ENCODE measurements at places on chromosomes 2 and 18.

GRCh38 chr18:25230658-25231326 is 121.2 kb downstream of the ZNF521 start:
- no peak for DNase-seq

GRCh38 chr2:99644419-99644787 is 154.6 kb upstream of the REV1 start:
- DNase-seq: no peak

- DNase-seq: no peak
These were observed 19.1 kb downstream of the CTLA4 start for GRCh38 chr2:203886661-203887151.

GRCh38 chr18:63298400-63299365 is 20.9 kb downstream of the BCL2 start:
- no peak for DNase-seq

DNA sequence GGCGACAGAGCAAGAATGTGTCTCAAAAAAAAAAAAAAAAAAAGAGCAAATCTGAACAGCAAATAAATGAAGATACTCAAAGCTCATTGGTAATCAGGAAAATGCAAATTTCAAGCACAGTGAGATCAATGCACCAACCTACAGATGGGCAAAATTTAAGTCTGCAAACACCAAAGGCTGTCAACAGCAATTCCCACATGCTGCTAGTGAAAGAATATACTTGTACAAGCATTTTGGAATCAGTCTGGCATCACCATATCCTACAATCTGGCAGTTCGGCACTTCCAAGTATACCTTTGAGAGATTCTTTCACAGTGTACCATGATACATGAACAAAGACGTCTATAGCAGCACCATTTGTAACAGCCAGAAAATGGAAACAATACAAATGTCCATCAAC is 4.1 kb downstream of the HDHD2 start:
- DNase-seq: no peak

- no peak for DNase-seq
These were observed 23.2 kb downstream of the SPEG start for GRCh38 chr2:219457784-219458369.

- no peak for DNase-seq
These were observed 37.6 kb upstream of the MGAT4A start for GRCh38 chr2:98768384-98769113.

GRCh38 chr2:30272761-30273573 is 41.6 kb downstream of the LBH start:
- DNase-seq: no peak

- DNase-seq: no peak
These were observed 12.4 kb upstream of the STAT1 start for GRCh38 chr2:191026377-191026776.

DNA sequence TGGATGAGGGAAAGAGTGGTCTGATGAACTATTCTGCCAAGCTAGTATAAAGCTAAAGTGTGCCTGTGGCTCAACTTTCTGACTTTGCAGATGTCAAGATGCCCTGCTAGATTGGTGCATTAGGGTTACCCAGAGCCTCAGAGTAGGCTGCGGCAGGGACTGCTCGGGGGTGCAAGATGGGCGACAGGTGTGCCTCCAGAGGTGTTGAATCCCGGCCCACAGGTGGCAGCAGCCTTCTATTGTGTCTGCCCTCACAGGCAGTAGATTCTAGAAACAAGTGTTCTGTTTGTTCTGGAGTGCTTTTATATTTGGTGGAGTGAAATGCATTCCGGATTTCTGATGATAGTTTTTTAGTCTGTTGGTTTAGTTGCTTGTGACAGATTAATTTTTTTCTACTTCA is 131.6 kb upstream of the IL1R2 start:
- no peak for DNase-seq

DNA sequence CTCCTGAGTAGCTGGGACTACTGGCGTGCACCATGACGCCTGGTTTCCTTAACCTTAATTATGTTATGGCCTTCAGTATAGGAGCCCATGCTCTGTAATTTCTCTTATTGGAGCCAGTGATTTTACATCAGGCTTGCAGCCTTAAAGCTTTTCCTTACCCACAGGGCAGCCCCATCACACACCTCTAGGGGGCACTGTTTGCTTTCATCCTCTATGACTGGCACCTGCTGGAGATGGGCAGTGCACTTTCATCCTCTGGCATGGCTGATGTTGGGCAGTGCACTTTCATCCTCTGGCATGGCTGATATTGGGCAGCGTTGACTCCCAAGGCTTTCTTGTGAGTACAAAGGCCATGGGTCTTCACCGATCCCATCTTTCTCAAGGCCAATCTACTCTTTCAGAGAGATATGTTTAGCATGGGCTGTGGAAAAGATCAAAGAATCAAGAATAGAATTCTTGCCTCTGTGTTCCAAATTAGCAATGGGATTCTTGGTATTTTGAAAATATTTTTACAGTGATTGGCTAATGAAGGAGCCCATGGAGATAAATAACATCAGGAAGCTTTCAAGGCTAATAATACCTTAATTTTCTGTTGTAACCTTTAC is 80.7 kb upstream of the MEX3C start:
- peak; percentile 39 for DNase-seq

DNA sequence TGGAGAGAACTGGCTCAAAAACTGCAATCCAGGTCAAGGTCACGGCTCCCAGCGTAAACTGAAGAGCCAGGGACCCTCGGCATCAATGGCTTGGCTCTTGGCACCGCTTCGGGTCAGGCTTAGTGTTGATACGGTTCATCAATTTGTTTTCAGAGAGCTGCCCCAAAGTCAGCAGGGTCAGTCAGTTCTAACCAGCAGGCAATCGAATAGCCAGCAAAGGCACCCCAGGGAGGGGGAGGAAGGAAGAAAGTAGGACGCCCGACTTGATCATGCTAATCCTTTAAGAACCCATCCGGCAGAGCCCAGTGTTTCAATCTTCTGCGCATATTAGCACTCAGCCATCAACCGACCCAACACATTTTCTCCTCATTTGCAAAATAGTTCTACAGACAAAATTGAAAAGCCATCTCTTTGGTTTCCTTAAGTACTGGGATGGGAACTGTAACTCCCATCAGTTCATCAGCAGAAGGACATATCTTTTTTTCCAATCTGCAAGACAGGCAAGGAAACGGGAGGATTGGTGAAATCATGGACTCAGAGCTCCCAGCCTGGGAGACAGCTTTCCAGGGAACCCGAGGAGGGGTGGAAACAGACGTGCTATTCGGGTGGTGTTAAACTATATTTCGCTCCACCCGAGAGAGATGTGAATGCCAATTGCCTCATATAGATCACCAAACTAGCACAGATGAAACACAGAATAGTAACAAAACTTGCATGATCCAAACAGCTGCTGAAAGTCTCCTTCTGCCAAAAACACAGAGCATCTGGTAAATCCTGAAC is 40.7 kb upstream of the CABLES1 start:
- no peak for DNase-seq

DNA sequence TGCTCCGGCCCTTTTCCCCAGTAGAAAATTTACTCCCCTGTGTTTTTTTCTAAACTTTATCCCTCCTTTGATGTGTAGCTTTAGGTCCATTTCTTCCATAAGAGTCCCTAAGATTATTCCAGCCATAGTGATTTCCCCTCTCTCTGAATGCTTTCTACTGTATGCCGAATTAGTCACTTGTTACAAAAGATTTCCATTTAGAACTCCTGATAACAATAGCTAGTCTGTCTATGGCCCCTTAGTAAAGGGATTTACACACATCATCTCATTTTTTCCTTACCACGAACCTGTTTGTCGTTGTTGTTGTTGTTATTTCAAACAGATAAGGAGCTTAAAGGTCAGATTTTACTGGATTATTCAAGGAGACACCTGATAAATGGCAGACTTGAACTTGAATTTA is 256.1 kb downstream of the PAX3 start:
- no peak for DNase-seq

GRCh38 chr18:46051731-46052461 is 20.2 kb downstream of the PSTPIP2 start:
- DNase-seq: no peak

DNA sequence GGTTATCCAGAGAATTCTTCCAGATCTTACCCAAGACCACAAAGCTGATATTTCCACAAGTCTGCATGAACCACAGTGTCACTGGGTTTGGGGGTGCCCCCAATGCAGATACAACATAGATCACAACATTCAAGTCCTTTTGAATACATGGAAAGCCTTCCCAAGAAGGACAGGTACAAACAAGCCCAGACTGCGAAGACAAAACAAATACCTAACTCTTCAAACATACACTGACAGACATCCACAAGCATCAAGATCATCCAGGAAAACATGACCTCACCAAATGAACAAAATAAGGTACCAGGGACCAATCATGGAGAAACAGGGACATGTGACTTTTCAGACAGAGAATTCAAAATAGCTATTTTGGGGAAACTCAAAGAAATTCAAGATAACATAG is 93.1 kb downstream of the MDH1 start:
- no peak for DNase-seq

- no peak for DNase-seq
These were observed 22.4 kb downstream of the ALK start for GRCh38 chr2:29898999-29899398.

DNA sequence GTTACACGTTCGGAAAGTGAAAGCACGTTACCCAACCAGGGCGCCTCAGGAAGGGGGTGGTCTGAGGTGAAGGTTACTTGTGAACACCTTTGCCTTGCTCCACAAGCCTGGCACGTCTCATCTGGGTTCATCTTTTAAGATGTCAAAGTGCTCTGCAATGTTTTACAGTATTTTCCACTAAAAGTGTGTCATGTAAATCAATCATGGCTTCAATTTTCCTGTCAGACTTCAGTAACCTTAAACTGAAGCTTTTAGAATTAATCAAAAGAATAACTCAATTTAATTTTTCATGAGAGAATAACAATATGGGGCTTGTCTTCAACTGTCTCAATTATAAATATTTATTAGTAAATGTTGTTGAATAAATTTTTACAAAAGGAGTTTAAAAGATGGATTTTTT is 93.3 kb upstream of the FANCL start:
- DNase-seq: no peak

DNA sequence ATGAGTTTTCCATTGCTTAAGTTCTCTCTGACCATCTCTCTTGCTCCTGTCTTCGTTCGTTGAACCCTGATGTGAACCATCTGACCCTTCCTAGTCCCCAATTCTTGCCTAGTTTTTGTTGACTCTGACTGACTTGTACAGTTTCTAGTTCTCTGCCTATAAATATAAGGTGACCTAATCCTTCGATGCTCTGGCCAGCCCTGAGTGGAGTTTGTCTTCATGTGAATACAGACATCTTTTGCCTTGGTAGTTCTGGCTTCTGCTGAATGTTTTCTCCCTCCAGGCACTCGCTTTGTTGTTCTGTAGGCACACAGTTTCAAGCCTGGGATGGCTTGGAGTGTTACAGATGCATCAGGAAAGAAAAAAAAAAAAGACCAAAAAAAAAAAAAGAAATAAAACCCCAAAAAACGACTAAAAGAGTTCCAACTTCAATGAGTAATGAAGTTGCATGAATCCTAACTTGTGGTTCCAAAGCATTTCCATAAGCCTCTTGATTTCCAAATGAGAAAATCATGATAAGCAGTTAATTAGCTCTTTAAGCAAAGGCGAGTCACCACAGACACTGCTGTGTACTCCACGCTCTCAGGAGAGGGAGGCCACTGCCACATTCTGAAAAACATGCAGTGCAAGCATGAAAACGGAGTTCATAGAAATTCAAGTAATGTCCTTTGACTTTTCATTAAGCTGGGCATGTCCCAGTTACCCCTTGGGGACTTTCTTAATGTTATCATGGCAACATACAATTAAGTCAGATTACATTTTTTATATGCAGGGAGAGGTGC is 165.2 kb downstream of the TDRD15 start:
- no peak for DNase-seq

DNA sequence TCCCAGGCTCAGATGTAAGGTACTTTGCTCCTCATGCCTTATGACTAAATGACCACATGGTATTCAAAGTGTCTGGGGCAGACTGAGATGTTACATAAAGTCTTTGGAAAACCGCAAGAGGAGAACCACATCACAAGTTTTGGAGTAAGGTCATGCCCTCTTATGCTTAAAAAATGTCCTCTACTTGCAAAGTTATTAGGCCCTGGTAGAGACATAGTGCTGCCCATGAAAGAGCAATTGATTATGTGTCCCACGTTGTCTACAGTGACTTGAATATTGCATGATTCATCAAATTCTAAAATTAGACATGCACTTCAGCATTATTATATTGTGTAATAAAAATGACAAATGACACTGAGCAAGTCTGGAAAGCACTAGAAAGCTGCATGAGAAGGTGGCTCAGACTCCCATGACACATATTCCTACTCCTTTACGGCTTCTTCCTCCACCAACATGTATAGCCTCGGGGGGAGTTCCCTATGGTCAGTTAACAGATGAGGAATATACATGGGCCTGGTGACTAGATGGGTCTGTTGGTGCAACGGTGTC is 602.6 kb upstream of the VRK2 start:
- no peak for DNase-seq

DNA sequence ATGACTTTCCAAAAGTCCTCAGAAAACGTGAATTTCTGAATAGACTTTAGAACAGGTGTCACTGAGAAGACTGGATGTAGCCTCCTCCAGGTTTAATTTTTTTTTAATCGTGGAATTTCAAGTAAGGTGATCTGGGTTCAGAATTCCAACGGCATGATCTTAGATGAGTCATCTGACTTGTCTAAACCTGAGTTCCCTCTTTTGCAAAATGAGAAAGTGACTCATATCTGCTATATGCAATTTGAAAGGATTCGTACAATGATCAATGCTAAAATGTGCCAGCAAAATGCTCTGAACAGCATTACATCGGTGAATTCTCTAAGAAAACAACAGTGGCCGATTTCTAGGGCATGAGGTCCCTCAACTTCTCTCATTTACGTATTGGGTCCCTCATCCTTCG is 69.1 kb upstream of the ZNF516 start:
- no peak for DNase-seq

DNA sequence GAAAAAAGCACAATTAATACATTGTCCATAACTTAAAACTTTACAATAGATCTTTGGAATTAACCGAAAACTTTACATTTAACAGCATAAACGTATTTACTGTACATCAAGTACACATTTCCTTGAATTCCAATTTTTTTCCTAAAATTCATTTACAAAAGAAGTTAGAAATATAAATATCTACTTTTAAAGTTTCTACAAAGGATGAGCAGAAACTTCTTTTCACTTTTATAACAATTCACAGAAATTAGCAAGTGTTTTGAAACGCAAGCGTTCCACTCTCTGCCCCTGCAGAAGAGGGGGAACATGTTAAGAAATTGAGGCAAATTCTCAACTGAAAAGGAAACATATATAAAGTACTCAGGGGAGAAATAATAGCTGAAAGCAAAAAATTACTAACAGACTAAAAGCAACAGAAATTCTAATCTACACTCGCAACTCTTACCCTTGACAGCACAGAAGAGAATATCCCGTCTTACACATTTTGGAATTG is 1.5 kb downstream of the NFE2L2 start:
- no peak for DNase-seq

DNA sequence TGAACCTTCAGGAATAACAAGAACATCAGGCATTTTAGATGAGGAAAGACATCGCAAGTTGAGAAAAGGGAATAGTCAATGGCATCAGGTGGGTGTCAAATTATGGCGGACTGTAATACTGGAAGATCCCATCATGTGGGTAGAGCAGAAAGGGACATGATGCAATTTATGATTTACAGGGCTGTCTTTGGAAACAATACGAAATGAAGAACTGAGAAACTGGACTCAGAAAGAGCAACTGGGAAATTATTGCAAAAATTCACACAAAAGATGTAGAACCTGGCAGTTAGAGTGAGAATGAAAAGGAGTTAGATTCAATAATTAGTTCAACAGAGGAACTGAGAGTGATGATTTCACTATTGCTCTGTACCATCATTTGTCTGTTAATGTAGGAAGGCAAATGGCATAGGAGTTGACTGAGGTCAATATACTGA is 1635.0 kb upstream of the ACVR2A start:
- no peak for DNase-seq

Measured in HEK293T (cell line).